ENCODE measurements at places on chromosomes 5 and 9.

DNA sequence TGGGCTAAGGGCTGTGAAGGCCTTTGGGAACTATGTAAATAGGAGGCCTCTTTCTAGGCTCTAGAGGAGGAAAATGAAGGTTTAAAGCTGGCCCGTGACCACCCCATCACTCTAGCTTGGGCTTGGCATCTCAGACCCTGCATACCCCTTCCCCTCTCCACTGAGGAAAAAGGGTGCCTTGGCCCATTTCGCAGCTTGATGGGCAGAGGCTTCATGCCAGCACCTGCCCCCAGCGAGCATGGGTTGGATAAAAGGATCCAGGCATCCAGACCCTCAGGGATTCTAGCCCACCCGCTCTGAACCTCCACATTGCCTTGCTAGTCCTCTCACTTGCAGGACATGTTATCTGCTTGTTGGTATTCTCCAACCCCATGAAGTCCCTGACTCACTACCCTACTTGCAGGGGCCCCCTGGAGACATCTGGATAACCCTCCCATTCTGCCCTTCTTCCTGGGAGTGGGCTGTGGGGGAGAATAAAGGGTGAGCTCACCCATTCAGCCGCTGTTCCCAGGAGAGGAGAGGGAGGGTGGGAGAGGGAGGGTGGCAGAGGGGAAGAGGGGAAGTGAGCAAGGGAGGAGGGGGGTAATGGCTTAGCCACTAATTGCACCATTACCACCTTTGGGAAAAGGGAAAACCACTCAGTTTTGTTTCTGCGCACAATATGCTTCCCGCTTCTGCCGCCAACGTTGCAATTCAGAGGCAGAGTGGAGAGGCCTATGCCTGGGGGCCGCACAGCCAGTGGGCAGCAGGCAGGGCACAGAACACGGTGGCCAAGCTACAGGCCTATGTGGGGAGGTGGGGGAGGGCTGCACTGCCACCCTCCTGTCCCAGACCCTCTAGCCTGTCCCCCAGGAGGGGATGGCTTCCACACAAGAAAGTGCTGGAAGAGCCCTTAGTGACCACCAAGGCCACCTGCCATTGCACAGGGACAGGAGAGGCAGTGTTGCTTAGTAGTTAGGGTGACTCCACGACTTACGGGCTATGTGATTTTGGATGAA, 2.1 kb upstream of the CAMK2A start:
- no peak overlapping the region for H3K27ac ChIP-seq
- no peaks in the 10 kb centered on the region for H3K36me3 ChIP-seq
- no peaks in the 10 kb centered on the region for H3K27me3 ChIP-seq
- DNase-seq: peak; percentile 48

DNA sequence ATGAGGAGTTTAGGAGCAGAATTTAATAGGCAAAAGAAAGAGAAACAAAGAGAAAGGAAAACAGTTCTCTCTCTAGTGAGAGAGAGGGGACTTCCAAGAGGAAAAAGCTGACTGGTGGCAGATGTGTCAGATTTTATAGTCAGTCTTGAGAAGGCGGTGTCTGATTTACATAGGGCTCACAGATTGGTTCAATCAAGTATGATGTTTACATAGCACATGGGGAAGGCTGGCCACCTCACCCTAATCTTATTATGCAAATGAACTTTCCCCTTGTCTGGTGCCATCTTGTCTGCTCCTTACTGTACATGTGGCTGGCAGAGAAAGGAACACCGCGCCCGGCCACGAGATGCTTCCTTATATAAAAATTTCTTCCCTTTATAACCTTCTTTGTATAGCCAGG, 24.7 kb downstream of the UNC13B start:
- no peaks in the 10 kb centered on the region for H3K36me3 ChIP-seq
- H3K4me1 ChIP-seq: no peaks in the 10 kb centered on the region
- H3K27me3 ChIP-seq: no peaks in the 10 kb centered on the region
- H3K27ac ChIP-seq: no peak overlapping the region
- no peak overlapping the region for H3K4me3 ChIP-seq

GRCh38 chr5:110356677-110357076, 369.8 kb downstream of the TMEM232 start:
- DNase-seq: no peak
- H3K4me3 ChIP-seq: no peak overlapping the region
- no peaks in the 10 kb centered on the region for H3K4me1 ChIP-seq
- H3K27ac ChIP-seq: no peak overlapping the region
- no peaks in the 10 kb centered on the region for H3K36me3 ChIP-seq

GRCh38 chr9:109264877-109265587, 55.8 kb downstream of the EPB41L4B start:
- no peaks in the 10 kb centered on the region for H3K27me3 ChIP-seq
- no peak overlapping the region for H3K27ac ChIP-seq
- no peak for DNase-seq
- no peak overlapping the region for H3K4me3 ChIP-seq
- no peaks in the 10 kb centered on the region for H3K36me3 ChIP-seq
- no peaks in the 10 kb centered on the region for H3K4me1 ChIP-seq

Data from upper lobe of right lung (tissue), 1 donor.